ENCODE measurements at places on chromosomes 3 and 15. TPM values are rescaled to one million over a fixed set of nuclear protein-coding genes. Genes with fewer than 3 reads are reported as not detected.

DNA sequence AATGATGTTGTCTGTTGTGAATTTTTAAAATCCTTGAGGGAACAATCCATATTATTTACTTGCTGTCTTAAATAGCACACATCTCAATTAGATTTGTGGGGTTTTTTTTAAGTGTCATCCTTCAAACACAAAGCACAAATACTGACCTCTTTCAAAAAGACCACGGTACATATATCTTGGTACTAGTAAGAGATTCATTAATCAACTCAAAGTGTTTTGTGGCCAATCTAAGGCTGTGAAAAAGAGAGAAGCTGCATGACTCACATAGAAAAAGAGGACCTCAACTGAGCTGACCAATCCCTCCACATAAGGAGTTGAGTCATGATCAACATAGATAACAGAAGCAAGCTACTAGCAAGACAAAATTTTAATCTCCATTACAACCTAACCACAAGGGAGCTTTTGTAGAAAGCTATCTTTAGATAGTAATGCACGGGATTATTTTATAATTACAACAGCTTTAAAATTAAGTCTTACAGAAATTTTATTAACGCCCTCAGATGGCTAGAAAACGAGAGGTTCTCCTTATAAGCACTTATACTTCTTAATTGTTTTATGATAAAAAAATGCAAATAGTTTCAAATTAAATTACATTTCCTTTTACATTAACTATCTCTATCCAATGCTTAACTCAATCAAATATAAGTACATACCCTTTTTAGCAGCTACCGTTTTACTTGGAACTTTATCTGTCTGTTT, 60.5 kb downstream of the TOP2B start:
- DNase-seq: no peak

SOX14 gene
- not detected for total RNA-seq

- peak; percentile 20 for DNase-seq
Observed at GRCh38 chr3:137121704-137122314, 164.0 kb downstream of the IL20RB start.

DNA sequence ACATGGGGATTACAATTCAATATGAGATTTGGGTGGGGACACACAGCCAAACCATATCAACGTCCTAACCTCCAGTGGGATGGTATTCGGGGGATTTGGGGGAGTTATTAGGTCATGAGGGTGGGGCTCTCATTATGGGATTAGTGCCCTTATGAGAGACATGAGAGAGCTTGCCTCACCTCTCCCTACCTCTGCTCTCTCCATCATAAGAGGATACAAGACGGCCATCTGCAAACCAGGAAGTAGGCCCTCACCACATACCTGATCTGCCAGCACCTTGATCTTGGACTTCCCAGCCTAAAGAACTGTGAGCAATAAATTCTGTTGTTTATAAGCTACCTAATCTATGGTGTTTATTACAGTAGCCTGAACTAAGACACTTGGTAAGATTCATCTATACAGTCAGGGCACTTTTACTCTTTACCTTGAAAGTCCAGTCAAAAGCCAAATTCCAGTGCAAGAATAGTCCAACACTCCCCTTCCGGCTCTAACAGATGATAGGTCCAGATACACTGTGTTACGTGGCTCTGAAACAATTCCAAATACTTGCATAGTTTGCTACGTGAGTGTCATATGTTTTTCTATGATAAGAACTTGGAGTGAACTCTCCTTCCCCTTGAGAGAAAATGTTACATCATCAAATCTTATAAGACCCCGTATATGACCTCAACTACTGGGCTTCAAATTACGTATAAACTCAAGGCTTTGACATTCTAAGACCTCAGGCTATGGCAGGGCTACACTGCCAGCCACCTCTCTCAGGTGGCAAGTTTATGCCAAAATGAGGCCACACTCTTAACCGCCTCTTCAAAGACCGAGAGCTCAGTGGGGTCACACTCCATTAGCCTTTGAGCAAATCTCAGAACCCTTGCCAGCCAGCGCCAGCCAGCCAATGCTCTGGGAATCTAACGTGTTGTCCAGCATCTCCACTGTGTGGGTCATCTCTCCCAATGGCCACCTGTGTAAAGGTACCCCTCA, 129.9 kb downstream of the XXYLT1 start:
- no peak for DNase-seq

DNA sequence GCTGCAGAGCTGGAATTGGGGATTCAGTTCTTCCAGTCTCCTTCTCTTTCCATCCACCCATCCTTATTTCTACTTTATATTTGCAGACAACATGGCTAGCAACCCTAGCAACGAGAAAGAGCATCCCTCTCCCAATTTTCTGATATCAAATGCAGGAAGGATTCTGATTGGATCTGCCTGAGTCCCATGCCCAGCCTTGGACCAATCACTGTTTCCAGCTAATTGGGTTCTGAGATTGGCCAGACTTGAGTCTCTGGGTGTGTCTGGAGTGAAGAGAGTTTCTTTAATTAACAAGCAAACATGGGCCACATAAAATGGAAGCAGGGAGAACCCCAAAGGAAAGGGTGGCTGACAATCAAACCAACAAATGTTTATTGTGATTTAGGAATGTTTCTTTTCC, 60.6 kb downstream of the TMEM39A start:
- DNase-seq: no peak

- DNase-seq: no peak
Observed at GRCh38 chr15:41876689-41877088, 17.2 kb downstream of the SPTBN5 start.

- no peak for DNase-seq
Observed at GRCh38 chr3:118466795-118467330, 567.8 kb downstream of the IGSF11 start.

GRCh38 chr3:156535162-156535627, 19.7 kb downstream of the SSR3 start:
- peak; percentile 54 for DNase-seq

CELSR3 gene
- total RNA-seq: 6.9 TPM

C2CD4A gene
- 2.3 TPM for total RNA-seq

GRCh38 chr3:130342821-130343661, 2.4 kb upstream of the COL6A5 start:
- DNase-seq: no peak

DNA sequence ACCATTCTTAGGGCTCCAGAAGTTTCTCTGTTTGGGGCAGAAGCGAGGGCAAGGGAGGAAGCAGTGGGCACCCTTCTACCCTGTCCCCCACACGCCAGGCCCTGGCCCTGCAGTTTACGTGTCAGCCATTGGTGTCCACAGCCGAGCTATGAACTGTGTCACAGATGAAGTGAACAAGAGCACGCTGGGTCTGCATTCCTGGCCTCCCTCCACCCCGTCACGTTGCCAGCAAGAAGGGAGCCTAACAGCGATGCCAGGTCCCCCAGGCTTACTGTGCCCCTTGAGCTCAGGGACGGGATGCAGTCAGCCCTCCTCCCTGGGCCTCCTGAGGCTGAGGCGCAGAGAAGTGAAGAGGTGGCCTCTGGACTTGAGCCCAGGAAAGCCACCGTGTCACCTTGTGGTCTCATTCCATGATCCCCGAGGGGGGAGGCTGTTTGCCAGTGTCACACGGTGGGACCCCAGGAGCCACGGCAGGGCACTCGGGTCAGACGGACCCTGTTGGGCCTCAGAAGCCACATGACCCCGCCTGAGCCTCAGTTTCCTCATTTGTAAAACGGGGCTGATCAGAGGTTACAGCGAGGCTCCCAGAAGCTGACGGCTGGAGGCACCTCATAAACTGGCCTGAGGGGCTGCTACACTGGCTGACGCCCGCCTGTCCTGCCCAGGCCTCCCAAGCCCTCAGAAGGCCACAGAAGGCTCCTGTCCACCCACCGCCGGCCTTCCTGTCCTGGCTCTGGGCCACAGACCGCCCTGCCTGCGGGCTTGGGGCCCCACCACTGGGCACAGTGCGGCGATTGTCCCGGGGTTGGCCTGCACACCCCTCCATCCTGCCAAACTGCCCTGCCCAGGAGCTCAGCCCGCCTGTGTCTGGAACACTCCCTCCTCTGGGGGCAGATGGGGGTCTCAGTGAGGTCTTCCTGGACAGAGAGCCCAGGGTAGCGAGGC, 18.6 kb downstream of the IQSEC1 start:
- no peak for DNase-seq

DNA sequence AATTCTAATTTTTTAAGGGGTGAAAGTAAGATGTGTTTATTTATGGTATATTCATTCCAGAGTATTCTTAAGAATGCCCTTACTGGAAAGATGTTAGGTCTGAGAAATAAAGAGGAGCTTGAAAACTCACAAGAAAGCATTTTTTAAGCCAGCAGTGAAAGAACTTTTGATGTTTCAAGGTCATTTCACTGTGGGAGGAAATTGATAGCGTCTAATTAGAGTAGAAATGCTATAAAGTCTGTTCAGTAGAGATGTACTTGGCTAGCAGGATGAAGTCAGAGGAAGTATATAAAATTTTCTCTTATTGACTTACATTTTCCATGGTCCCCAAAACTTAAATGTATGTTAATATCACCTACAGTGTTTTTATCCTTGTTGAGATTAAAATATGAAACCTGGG, 354.6 kb downstream of the CNTN6 start:
- no peak for DNase-seq

DNA sequence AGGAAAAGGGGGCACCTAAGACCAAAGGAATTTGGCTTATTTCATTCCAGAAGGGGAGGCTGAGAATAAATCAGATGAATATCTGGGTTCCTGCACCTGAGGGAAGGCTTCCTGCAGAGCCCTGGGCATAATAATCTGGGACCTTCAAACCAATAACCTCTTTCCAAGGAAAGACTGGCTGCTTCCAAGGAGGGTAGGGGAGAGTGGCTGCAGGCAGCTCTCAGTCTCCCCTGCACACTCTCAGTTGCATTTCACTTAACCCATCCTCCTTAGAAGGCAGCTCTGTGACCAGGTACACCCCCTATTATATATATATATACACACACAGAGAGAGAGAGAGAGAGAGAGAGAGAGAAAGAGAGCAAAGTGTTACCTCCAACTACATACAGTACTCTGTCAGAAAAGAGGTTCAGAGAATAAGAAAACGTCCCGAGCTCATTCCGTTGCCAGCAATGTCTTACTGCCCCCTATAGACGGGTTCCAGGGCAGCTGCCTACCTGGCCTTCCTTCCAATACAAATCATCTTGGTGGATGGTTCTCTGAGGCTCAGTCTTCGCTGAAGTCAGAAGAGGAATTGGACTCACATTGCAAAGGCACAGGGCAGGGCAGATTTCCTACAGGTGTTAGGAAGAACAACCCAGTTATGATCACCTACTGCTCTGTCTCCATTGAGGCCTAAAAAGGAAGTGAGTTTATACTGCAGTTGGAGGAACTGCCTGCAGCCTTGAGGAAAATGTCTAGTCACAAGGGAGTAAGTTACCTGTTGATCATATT, 26.1 kb downstream of the CAPN3 start:
- peak; percentile 57 for DNase-seq

OR5K2 gene
- not detected for total RNA-seq

GRCh38 chr3:125037498-125038150, 18.2 kb downstream of the HEG1 start:
- no peak for DNase-seq

- no peak for DNase-seq
Observed at GRCh38 chr3:184011230-184011876, 6.3 kb downstream of the ABCC5 start.

NAALADL2 gene
- not detected for total RNA-seq

SEMA5B gene
- total RNA-seq: not detected

DNA sequence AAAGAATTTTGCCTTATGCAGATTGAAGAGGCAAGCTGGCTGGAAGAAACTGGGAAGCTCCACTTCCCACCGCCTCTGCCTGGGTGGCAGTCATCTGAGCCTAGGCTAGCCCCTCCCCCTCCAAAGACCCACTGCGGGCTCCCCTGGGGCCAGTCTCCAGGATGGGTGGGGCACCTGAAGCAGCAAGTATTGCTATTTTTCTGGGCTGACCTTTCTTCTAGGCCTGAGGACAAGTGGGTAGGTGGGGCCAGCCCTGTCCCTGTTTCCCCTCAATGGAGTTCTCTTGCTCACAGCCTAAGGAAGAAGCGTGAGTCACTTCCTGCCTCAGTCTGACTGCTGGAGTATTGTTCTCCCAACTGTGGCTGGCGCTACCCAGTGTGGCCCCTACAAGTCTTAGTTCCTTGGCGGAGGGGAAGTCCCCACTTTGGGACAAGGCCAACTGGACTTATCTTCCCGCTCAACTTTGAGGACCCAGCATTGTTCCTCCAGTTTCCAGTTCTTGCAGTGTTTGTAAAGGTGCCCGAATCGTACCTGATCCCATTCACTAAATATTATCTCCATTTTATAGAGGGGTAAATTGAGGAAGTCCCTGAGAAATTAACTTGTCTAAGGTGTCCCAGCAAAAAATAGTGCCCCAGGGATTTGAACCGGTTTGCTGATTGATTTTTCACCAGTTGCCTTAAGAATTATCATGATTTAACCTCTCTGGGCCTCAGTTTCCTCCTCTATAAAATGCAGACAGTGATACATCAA, 1.4 kb downstream of the FURIN start:
- DNase-seq: peak; percentile 81

DNA sequence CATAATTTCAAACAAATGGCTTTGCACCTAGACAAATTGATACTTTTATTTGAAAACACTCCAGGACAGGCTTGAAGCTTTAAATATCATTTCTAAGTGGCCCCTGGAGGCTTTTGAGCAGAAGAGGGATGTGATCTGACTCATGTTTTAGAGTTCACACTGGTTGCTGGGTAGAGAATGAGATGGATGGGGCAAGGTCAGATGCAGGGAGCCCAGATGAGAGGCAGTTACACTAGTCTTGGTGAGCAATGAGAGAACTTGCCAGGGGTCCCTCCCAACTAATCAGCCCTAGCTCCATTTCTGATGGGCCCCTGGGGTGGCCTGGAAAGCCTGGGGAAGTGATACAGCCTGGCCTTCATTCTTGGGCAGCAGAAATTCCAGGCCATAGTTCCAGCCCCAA, 190.4 kb downstream of the MEGF11 start:
- DNase-seq: no peak

GRCh38 chr3:107208796-107209195, 168.4 kb upstream of the CCDC54 start:
- no peak for DNase-seq

GRCh38 chr15:81373775-81374395, at the start of gene TMC3:
TMC3 (minus strand) TSS chr15:81374213; CDS start chr15:81374077, 136 bp downstream.
- DNase-seq: no peak

- no peak for DNase-seq
Observed at GRCh38 chr3:65968996-65969395, 69.7 kb downstream of the MAGI1 start.

DNA sequence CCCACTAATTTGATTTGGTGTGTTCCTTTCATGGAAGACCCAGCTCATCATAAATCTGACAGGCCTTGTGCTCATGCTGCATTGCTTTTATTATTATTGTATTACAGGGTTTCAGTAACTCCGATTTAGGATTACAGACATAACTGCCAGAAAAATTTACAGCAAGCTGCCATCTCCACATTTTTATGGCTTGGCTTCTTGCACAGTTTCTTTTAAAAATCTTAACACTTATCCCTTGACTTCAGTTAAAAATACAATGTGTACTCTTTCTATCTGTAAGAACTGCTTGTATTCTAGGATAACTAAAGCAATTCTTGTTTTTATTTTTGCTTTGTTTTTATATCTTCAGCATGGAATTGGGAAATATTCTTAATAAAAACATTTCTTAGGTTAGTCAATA, 612.2 kb downstream of the DIPK2A start:
- no peak for DNase-seq

- no peak for DNase-seq
Observed at GRCh38 chr3:100297784-100298183, 36.8 kb upstream of the NIT2 start.
